Motor neuron (in vitro differentiated cells): ENCODE measurements at places on chromosomes 3 and 15. TPM values are rescaled to one million over a fixed set of nuclear protein-coding genes. Genes with fewer than 3 reads are reported as not detected.

DNA sequence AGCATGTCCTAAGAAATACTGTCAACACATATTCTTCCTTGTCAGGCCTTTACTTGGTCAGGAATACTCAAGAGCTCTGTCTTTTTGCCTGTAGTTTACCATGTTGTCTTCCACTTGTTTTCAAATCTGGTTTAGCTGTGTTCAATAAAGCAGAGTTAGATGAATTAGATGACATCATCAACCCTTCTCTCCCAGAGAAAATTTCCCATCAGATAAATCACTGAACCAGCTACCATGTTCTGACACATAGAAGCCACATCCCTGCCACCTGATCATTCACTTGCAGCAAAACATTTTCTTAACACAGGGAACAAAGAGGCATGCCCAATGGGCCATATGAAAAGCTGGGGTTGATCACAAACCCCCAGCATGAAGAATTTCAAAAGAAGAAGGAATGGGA lies 42.1 kb downstream of the TERC start:
- ATAC-seq = peak; percentile 77

- ATAC-seq = no peak
Observed at GRCh38 chr15:53446376-53446775, 313.1 kb downstream of the WDR72 start.

DNA sequence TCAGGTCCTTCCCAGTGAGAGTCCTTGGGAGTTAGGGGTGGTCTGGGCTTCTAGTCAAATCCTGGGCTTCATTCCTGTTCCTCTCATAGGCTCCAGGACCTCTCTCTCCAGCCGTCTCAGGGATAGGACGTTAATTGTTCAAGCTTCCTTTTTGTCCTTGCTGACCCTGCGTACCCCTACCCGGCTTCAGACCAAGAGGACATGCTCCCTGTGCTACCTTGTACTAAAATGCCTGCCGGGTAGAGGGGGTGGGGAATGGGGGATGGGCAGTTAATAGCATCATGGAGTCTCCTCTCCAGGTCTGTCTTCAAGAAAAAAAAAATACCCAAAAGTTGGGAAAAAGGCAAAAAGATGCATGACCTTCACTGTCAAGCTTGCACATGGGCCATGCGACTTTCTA lies 36.5 kb upstream of the GALNT15 start:
- ATAC-seq = no peak

- ATAC-seq = no peak
Observed at GRCh38 chr3:135905058-135905724, 60.3 kb upstream of the PPP2R3A start.

- no peak for ATAC-seq
Observed at GRCh38 chr3:43870844-43871626, 180.3 kb downstream of the ABHD5 start.

- ATAC-seq = peak; percentile 88
Observed at GRCh38 chr3:18124501-18124900, 300.6 kb downstream of the SATB1 start.

GRCh38 chr3:52679199-52679538 lies 6.5 kb downstream of the PBRM1 start:
- ATAC-seq = no peak

DNA sequence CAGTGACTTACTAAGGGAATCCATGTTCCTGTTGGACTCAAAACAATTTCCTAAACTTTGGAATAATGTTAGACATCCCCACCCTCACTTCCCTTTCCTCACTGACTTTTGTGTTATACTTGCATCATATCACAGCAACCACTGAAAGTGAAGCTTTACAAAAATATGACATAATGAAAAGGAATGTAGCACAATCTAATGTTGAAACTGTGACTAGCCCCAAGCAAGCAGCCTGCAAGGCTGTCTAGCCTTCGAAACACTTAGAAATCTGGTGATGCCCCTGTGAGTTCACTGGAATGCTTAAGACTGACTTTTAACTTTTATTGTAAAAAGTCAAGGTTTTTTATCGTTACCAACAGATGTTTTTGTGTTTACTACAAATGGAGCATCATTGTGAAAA lies 203.7 kb upstream of the ZNF385D start:
- ATAC-seq = no peak

DNA sequence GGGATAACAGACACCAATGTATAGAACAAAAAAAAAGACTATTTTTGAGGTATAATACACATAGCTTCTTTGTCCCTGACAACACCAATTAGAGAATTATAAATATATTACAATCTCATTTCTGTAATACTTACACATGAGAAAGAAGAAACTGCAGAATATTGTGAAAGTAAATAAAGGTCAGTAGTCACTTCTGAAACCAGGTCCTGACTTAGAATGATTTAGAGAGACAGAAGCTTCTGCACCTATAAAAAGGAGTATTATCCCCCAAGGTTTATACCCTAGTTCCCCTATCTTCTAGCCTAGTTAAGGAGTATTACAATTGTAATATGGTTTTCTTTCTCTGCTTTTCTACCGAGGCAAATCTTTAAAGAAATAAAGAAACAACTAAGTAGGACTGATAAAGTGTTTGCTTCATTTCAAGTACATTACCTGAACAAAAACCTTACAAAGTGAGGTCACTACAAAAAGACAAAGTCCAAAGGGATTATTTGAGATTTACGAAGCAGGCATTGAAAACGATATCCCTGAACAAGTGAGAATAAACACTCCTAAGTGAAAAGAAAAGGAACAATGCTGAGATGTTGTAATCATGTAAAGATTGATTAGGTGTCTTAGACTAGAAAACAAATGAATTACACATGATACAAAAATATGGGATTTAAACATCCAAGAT lies 103.0 kb downstream of the GBE1 start:
- no peak for ATAC-seq

- no peak for ATAC-seq
Observed at GRCh38 chr3:18717598-18717997, 292.5 kb upstream of the SATB1 start.

- ATAC-seq = no peak
Observed at GRCh38 chr3:39176025-39176714, 16.2 kb downstream of the XIRP1 start.

GRCh38 chr3:32421991-32422859 lies 30.6 kb downstream of the CMTM7 start:
- peak; percentile 88 for ATAC-seq

GRCh38 chr3:4474683-4475490 lies 7.8 kb upstream of the SUMF1 start:
- ATAC-seq = no peak

GRCh38 chr3:42649006-42649405 lies 4.5 kb upstream of the ZBTB47 start:
- no peak for ATAC-seq

DNA sequence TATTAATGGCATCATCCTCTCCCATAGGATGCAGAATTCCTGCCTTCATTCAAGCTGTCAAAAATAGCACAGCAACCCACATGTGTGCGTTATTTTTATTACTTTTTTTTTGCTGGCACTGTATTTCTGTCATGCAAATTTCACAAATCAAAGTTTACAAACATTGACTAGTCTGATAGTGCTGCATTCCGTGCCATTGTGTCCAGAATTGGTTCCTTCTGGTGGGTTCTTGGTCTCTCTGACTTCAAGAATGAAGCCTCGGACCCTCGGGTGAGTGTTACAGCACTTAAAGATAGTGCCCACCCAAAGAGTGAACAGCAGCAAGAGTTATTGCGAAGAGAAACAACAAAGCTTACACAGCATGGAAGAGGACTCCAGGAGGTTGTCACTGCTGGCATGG lies 490.2 kb downstream of the GABRG3 start:
- ATAC-seq = no peak

DNA sequence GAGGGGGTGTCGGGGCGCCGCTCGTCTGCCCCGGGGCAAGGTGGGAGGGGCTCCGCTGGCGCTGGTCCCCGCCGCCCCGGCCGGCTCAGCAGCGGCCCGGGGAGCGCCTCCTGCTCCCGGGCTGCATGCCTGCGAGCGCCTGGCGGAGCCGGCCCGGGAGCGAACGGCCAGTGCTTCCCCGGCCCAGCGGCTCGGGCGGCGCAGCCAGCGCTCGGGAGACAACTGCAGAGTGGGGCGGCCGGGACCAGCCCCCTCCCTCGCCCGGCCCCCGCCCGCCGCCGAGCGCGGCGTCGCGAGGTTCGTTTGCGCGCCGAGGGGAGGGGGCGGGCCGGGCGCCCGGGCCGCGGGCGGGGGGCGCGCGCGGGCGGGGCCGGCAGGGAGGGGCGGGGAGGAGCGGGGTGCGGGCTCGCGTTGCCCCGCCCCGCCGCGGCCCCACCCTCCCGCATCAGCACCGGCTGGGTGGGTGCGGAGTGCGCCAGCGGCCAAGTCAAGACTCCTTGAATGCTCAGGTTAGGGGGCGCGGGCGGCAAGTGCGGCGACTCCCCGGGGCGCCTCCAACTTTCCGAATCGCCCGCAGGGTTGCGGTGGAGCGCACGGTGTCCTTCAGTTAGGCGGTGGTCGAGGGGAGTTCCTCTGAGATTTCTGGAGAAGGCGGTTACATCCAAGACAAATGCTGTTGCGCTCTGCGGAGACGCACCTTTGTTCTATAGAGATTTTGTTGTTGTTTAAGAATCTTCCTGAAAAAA lies at the start of gene RGMA:
RGMA (minus strand) TSS at position 231 of the 746 bp plus-strand sequence. CDS start 279 bp downstream, outside the sequence.
- ATAC-seq = peak; percentile 65

DNA sequence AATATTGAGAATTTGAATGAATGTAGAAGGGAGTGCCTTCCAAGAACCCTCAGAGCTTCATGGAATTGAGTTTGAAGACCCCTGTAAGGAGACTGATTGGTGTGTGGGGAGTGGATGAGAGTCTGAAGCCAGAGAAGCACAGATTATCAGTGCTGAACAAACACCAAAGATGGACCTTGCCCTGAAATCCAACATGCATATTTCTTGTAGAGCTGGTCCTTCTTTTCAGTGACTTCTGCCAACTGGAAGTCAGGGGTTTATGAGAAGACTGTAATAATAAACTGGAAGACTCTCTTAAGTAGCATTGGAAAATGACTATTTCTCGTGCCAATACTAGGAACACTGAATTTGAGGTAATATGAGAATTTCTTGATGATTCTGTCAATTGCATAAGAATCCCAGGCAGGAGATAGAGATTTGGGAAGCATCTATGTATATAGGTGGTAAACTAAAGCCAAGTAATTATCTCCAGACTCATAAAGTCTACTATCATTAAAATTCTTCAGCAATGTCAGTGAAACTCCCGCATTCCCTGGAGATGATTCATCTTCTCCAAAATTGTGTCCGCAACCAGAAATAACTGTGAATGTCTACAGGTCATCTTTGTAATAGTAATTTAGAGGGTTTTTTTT lies 213.8 kb downstream of the IL5RA start:
- ATAC-seq = no peak

GRCh38 chr15:34049112-34049511 lies 10.1 kb upstream of the AVEN start:
- peak; percentile 62 for ATAC-seq

DNA sequence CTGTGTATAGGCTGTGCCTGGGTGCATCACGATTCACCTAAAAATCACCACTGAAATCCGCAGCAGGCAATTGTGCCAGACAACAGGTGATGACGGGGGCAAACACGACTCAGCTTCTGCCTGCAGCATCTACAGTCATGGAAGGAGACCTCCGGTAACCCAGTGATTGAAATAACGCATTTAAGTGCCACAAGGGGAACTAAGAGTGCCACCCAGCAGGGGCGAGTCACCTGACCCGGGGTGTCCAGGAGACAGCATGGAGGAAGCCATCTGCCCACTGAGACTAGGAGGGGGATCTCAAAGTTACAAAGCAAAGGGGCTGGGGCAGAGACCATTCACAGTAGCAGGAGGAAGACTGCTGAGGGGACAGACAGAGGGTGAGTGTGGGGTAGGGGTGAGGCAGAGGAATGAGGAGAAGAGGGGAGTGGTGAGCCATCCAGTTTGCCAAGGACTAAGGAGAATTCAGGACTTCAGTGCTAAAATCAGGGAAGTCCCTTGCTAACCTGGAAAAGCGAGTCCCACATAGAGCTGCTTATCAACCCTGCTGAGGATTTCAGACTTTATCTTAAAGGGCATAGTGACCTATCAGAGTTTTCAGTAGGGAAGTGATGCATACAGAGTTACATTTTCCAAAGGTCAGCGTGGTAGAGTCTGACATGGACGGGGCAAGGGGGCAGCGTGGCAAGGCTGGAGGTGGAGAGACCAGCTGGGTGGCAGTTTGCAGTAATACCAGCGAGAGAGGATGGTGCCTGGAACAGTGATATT lies 256.7 kb upstream of the HES1 start:
- no peak for ATAC-seq

GRCh38 chr15:56411122-56411749 lies 46.0 kb downstream of the TEX9 start:
- no peak for ATAC-seq

DNA sequence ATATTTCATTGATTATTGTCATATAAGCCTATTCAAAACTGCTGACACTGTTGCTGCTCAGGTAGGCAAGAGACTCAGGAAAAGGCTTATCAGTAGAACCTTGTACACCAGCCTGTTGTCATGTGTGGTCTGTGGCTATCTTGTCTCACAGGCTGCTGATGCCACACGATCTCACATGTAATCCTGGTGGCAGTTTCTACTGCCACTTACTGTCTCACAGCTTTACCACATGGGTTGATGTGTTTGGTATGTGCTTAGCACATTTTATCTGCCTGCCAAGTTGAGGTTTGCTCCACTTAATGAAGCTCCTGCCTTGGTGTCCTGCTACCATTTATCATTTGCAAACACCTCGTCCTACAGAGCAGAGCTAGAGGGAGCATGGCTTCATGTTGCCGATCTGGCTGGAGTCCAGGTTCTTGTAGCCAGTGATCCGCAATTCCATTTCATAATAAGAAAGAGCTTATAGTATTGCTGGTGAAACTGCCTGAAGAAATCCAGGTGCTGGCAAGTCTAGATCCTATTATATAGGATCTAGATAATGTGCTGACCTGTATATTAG lies 637.9 kb downstream of the NLGN1 start:
- ATAC-seq = no peak

GRCh38 chr15:69304182-69304545 lies 5.5 kb downstream of the PAQR5 start:
- ATAC-seq = peak; percentile 7

Gene CRYGS
- total RNA-seq = 3.9 and 4.1 TPM in 2 replicates

Gene TMC3
- 0.07 TPM in 1 of 2 replicates, not detected in the other for total RNA-seq

Gene ANKRD63
- total RNA-seq = 0.17 and 0.18 TPM in 2 replicates

Gene ADIPOQ
- not detected in 2 replicates for total RNA-seq

Gene EPHA3
- 35.5 and 36.0 TPM in 2 replicates for total RNA-seq

Gene PEX5L
- total RNA-seq = 5.3 and 6.4 TPM in 2 replicates

Gene SGO1
- total RNA-seq = 1.1 and 1.2 TPM in 2 replicates

Gene FGF12
- total RNA-seq = 41.2 and 43.8 TPM in 2 replicates

Gene RNU5B-1
- total RNA-seq = under 0.01 TPM in 2 replicates

Gene DPPA2
- 0.27 TPM in 1 of 2 replicates, not detected in the other for total RNA-seq
